GM12878 (cell line): ENCODE measurements at places on chromosomes 2 and 18.

- DNase-seq = no peak
Observed at GRCh38 chr2:127392133-127392827, 4.5 kb upstream of the MAP3K2 start.

- no peak for DNase-seq
Observed at GRCh38 chr2:215746887-215747615, 266.3 kb downstream of the MREG start.

GRCh38 chr2:115161771-115162493, 719.5 kb downstream of the DPP10 start:
- DNase-seq = no peak

GRCh38 chr2:234003972-234004617, 46.4 kb upstream of the SPP2 start:
- DNase-seq = no peak

DNA sequence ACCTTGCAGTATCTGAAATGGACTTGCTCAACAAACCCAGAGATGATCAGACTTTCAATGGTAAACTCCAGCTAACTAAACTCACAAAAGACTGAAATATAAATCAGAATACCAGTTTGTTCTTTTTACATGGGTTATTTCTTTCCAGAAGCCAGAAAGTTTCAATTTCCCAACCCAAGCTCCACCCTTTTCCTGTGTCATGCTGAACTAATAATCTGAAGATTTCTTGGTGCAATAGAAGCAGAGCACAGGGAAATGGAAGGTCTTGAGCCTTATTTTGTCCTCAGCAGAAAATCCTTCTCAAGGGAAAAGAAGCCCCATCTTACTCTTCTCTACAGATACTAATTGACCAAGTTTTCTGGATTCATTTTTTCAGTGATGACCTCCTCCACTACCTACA, 93.3 kb upstream of the PAPOLG start:
- DNase-seq = no peak

DNA sequence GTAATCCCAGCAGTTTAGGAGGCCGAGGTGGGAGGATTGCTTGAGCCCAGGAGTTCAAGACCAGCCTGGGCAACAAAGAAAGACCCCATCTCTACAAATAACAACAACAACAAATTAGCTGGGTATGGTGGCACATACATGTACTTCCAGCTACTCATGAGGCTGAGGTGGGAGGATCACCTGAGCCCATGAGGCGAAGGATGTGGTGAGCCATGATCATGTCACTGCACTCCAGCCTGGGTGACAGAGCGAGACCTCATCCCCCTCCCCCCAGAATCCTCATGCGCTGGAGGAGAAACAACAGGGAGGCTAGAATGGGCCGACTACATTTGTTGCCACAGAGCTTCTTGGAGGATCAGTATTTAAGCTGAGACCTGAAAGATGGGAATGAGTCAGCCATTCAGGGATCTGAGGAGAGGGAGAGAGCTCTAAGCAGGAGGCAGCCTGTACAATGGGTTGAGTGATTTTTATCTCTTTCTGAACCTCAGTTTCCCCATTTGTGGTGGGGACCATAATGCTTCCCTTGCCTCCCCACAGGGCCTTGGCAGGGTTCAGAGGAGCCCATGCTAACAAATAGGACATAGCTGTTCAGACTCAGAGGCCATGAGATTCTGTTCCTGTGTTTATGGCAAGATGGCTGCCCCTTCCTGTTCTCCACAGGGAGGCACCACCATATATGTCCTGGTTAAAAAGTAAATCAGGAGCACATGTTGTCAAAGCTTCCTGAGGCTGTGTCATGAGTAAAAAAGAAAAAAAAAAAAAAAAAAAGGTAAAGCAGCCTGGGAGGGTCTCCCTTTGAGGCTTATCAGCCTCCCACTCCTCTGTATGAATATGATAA, 131.4 kb upstream of the HAAO start:
- no peak for DNase-seq
